ENCODE measurements at places on chromosomes 2 and 18.
A peak's percentile ranks its signal among the peaks of the same experiment; 100 is the strongest.

DNA sequence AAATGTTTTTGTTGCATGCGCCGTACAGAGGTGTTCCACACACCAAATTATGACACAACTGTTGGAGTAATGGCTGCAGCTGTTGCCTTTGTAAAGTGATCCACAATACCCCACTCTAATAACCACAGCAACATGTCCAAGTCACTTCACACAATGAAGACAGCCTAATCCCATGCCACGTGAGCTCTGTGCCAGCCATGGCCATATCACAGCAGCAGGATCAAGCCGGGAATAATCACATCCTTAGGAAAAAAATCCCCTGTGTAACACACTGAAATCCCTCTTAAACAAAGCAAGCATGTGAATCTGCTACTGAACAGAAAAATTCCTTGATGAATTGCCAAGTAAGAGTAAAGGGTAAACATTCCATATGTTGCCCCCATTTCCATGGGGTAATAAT is 179.5 kb upstream of the PARD3B start:
- DNase-seq = no peak

DNA sequence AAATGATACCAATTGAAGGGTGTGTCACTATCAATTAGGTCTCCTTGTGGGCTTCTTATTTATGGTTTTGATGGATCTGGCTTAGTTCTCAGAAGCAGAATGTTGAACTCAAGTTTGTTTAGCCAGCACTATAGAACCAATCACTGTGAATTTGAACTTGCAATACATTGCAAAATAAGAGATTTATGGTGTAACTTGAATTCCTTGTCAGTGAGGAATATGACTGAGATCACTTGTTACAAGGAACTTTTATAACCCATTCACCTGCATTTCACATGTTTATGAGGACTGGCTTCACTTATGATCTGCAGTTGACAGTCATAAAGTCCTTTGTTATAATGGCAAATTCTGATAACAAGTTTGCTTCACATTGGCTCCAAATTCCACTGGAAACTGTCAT is 9.8 kb downstream of the GATA6 start:
- no peak for DNase-seq

GRCh38 chr2:127566576-127566975 is 31.1 kb downstream of the MYO7B start:
- DNase-seq = no peak

DNA sequence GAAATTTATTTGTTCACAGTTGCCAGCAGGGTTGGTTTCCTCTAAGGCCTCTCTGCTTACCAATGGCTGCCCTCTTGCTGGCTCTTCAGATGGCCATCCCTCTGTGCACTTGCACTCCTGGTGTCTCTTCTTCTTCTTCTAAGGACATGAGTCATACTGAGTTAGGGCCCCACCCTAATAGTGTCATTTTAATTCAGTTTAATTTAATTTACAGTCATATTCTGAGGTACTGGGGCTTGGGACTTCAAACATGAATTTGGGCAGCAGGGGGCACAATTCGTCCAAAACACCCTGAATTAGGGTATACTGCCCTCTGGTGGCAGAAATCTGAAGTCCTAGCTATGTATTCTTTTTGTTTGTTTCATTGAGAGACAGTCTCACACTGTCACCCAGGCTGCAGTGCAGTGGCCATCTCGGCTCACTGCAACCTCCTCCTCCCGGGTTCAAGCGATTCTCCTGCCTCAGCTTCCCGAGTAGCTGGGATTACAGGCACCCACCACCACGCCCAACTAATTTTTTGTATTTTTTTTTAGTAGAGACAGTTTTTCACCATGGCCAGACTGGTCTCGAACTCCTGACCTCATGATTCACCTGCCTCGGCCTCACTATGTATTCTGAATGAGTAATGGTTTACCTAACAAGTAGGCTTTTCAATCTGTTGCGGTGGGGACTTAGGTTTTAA is 19.8 kb downstream of the SLC4A1AP start:
- peak; percentile 60 for DNase-seq

DNA sequence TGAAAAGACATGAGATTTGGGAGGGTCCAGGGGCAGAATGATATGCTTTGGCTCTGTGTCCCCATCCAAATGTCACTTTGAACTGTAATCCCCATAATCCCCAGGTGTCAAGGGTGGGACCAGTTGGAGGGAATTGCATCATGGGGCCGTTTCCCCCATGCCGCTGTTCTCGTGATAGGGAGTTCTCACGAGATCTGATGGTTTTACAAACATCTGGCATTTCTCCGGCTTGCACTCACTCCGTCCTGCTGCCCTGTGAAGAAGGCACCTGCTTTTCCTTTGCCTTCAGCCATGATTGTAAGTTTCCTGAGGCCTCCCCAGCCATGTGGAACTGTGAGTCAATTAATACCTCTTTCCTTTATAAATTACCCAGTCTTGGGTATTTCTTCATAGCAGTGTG is 51.4 kb downstream of the LPIN1 start:
- DNase-seq = no peak

GRCh38 chr2:240235149-240235803 is 94.8 kb upstream of the OTOS start:
- DNase-seq = no peak

DNA sequence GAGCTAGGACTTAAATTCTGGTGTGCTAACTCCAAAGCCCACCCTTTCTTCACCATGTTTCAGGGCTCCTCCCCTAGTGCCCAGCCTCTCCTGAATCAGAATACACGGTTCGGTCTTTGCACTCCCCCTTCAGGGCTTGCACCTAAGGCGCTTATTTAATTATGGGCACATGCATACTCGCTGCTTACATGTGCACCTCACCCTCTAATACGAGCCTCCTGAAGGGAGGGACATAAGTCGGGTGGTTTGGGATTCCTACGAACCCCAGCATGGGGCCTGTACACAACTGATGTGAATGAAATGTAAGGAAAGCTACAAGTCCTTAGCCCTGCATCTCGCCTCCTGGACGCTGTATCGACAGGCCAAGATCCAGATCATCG is 435 bp downstream of the IFT172 start:
- DNase-seq = no peak

DNA sequence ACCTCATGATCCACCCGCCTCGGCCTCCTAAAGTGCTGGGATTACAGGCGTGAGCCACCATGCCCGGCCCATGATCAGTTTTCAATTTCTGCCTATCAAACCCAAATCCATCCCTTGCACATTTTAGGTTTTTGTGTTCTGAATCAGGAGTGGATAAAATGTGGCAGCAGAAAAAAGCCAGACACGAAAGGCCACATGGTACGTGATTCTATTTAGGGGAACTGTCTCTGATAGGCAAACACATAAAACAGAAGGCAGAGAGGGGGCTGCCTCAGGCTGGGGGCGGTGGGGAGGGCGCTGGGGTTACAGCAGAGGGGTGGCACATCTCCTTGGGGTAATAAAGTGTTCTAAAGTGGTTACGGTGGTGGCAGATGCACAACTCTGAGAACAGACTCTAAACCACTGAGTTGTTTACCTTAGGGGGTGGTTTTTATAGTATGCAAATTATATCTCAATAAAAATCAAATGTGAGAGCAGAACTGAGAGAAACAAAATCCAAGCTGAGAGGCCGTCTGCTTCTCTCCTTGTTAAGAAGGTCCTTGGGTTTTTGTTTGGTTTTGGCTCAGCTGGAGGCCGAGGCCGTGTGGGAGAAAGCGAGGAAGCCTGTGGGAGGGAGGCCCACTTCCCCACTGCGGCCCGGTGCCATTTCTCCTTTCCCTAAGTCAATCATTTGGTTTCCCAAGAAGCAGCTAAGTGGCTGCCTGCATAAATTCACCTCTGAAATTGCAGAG is 78.0 kb downstream of the SOWAHC start:
- no peak for DNase-seq

GRCh38 chr2:96882230-96882629 is 12.3 kb upstream of the SEMA4C start:
- DNase-seq = no peak

- DNase-seq = no peak
Observed at GRCh38 chr2:80748592-80748991, 444.0 kb upstream of the LRRTM1 start.
